ENCODE measurements at places on chromosomes 7 and 10.
A peak's percentile ranks its signal among the peaks of the same experiment; 100 is the strongest.

DNA sequence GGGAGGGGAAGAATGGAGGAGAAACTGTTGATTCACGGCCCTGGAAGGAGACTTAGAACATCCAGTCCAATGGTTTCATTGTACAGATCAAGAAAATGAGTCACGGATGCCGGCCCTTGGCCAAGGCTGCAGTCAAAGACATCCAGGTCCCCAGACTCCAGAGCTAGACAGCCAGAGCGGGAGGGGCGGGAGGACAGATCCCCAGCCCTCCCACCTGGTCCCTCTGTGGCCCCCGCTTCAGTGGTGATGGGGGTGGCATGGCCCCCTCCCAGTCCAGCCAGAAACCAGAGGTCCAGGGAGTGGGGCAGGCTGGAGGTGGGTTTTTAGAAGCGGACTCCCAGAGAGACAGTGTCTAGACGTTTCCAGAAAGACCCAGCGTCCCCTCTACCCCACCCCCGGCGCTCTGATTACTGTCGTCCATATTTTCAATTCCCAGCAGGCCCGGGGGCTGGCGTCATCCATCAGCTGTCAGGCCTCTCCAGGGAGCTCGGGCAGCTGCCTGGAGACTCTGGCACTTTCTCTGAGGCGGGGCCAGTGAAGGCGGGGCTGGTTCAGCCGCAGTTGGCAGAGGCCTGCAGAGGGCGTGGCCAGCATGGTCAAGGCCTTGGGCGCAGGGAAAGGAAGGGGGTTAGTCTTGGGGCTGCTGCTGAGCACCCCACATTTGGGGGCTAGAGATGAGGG, 8.0 kb upstream of the HSPB1 start:
- no peak for DNase-seq

- DNase-seq, result no peak
Measured at GRCh38 chr7:117110480-117111315, 157.4 kb downstream of the ST7 start.

GRCh38 chr10:104487794-104488438, 134.3 kb downstream of the CFAP58 start:
- no peak for DNase-seq

DNA sequence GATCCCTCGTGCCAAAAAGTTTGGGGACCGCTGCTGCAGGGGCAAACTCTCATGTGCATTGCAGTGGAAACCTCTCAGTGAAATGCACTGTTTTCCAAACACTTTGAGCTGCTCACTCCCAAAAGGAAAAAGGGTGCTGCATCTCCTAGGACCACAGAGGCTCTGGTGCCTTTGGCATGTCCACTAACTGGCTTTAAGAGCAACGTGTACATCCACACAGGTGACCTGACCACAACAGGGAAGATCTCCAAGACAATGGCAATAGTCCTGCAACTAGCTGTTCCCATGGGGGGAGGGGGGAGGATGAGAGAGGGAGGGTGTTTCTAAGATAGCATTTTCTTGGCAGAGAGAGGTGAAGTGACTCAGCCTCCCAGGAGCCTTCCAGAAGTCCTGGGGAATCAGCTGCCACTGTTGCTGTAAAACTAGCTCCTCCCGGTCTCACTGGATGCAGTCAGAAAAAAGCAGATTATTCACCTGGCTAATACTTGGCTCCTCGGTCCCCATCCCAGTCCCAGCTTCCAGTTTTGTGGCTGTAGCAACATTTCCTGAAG, 181.7 kb downstream of the HECW1 start:
- no peak for DNase-seq

DNA sequence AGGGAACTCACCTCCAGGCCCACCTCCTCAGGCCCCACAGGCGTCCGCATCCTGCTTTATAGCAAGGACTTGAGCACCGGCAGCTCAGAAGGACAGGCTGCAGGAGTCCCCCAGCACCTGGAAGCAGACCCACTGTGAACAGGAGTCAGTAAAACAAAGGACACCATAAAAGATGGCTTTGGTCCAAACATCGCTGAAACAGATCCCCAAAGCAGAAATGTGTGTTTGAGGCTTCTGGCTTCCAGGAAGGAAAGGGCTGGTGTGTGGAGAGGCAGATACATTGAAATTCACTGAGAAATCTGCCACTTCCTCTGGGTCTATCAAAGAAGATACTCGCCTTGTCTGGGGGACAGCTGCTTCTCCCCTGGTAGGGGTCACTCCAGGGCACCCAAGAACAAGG, 286.2 kb downstream of the PLXNA4 start:
- DNase-seq, result no peak

GRCh38 chr10:72275351-72276012, 1.8 kb downstream of the DDIT4 start:
- DNase-seq, result no peak

GRCh38 chr10:44016589-44017482, 368.1 kb downstream of the CXCL12 start:
- DNase-seq, result no peak

GRCh38 chr7:134444961-134445315, 14.0 kb downstream of the AKR1B1 start:
- no peak for DNase-seq

DNA sequence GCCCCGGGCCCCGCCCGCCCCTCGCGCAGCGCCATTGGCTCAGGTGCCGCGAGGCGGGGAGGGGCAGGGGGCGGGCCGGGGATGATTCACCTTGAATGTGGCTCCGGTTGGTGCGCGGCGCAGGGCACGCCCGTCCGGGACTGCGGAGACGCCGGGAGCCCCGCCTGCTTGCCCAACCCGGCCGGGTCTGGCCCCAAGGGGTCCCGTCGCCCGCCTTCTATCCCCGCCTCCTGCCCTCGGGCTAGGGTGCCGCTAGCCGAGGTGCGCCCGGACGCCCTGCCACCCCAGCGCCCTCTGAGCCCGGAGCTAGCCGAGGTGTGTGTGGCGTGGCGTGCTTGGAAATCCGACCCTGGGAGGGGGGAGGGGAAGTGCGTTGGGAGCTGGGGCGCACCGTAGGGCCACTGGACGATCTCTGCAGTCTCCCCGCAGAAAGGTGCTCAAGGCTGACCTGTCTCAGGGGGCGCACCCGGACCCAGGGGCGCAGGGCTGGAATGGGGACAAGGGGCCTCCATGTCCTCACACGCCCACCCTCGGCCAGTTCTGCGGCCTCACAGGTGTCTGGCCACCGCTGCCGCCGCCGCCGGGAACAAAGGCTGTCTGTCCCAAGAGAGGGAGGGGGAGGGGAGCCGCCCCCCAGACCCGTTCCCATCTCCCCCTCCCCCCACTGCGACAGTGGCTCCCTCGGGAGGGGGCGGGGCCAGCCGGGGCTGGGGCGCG, 168.9 kb downstream of the NRF1 start:
- no peak for DNase-seq

DNA sequence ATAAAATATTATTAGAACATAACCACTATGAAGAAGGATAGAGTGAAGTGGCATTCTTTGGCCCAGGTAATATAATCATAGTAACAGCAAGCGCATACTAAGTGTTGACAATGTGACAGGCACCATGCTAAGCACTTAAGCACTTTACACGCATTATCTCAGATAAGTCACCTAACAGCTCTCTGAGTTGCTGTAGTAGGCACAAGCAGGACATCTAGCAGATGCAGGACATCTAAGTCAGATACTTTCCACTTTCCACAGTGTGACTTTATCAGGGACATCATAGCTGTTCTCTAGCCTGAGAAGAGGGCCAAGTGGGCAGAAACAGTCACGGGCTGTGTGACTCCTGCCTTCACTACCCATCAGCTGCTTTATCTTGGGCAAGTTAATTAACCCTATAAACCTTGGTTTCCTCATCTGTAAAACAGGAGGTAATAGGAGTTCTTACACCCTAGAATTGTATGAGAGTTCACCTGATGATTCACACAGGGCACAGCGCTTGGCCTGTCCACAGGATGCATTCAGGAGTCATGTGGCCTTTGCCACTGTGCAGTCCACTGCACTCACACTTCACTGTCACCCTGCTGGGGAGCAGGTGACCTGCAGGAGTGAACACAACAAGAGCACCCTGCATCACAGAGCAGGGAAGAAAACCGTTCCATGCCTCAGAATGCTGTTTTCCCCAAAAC, 12.5 kb downstream of the LIPA start:
- DNase-seq, result no peak

DNA sequence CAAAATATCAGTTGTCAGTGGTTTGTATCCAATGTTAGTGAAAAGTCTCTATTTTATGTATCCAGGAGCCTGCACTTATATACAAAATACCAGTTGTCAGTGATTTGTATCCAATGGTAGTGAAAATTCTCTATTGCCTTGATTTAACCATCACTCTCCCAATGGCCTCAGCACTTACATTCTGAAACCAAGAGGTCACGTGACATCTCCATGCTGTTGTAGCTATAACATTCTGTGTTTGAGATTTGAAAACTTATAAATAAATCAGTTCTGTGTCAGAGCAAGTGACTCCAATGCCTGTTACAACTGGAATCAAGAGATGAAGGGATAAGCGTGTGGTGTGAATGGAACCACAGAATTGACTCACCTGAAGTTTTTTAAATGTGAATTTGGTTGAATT, 30.6 kb upstream of the GATA3 start:
- no peak for DNase-seq

- DNase-seq, result no peak
Measured at GRCh38 chr10:109835257-109835656, 88.1 kb downstream of the XPNPEP1 start.

- DNase-seq, result no peak
Measured at GRCh38 chr10:3111621-3112163, 44.3 kb downstream of the PFKP start.

GRCh38 chr7:102313997-102314780, 27.5 kb downstream of the SH2B2 start:
- no peak for DNase-seq

GRCh38 chr7:138898255-138898654, 82.9 kb downstream of the KIAA1549 start:
- no peak for DNase-seq

GRCh38 chr7:22356701-22357310, at the start of gene RAPGEF5:
TSS of gene RAPGEF5 (minus strand) at chr7:22357154. CDS start at chr7:22357060, 94 bp downstream.
- DNase-seq, result no peak

GRCh38 chr7:41641665-41642014, 61.2 kb downstream of the INHBA start:
- DNase-seq, result no peak

DNA sequence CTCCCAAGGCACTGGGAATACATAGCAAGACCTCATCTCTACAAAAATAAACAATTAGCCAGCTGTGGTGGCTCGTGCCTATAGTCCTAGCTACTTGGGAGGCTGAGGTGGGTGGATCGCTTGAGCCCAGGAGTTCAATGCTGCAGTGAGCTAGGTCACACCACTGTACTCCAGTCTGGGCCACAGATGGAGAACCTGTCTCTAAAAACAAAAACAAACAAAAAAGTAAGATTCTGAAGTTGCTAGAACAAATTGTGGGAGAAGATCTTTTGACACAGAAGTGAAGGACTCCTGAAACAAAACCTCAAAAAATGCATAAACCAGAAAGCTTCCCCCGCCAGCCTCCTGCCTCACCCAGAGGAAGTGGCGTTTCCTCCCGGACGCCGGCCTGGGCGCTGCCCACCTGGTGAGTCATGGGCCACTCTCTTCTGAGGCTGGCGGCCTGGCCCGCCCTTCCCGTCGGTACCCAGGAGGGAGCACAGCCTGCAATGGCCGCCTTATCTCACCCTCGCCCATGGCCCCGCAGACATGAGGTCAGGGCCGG, 25.4 kb upstream of the ELN start:
- DNase-seq, result no peak

GRCh38 chr10:76175533-76176165, 744.2 kb downstream of the LRMDA start:
- DNase-seq, result no peak

GRCh38 chr10:69789164-69789576, 12.5 kb upstream of the COL13A1 start:
- DNase-seq, result no peak

DNA sequence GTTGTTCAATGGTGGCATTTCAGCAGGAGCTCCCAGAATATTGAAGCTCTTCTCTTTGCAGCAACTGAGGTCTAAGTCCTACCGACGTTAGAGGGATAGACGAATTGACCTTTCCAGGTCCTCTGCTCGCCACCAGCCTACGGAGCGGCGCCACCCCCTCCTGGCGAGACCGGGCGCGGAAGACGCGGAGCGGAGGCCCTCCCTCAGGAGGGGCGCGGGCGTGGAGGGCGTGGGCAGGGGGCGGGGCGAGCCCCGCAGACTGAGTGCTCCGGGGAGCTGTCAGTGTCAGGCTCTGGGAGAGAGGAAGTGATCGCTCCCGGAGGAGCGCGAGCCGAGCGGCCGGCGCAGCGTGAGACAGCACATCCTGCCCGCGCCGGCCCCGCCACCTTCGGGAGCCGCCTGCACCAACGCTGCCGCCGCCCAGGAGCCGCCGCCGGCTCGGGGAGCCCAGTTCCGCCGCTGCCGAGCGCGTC, at the start of gene DYNC1I1:
Gene DYNC1I1, plus strand, starts transcription at position 257 of the 473 bp plus-strand sequence. CDS start 32,176 bp downstream, outside the sequence.
- no peak for DNase-seq

DNA sequence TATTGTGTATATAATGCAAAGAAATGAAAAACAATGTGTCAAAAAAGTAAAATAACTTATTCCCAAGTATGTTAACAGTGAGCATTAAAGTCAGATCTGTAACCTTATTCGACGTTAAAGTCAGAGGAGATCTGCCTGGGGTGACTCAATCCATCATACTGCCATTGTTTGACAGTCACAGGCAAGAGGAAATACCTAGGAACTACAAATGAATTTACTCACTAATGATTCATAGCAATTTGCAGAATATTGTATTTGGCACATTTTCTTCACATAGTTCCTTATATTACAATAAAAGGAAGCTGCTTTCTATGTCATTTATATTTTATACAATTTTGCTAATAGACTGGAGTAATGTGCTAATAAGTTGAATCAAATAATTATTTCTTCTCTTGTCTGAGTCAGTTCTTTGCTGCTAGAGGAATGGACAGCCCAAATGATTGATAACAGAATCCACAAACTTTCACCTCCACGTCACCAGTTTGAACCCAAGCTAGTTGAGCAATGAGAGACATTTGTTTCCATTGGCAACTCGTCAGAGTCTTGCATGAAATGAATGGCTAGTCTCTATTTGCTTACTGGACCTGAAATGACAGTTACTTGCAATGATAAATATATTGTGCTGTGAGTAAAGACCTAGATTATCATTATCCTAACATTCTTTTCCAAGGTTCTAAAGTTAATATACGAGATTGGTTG, 48.5 kb upstream of the TMEM106B start:
- no peak for DNase-seq

DNA sequence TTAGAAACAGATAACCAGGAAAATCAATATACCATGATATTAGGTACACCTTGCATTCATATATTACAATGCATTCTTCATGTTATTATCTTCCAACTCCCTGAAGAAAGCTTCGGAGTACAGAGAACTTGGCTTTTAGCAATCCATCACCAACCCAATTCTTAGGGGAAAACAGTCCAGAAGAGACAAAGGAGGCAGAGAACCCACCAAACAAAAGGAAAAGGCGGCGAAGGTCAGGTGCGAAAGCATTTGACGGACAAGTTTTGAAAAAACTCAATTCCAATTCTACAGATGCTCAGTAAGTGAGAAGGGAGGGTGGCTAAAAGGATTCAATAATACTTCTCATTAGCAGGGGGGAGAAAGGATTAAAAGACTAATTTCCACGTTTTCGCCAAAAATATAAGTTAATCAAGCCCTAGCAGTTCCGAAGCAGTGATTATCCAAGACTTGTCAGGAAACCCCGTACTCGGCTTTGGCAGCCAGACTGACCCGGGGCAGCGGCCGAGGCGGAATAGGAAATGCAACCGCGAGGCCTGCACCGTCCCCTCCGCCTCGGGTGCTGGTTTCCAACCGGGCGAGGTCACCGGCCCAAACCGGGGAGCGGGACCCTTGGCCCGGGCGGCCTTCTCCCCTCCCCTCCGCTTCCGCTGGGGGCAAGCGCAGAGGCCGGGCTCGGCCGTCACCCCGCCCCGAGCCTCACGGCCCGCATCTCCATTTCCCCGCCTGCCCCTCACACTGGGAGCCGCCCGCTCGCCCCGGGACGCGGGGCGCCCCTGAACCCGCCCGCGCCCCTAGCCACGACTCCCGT, 747 bp downstream of the GDI2 start:
- DNase-seq, result no peak

GRCh38 chr10:29895456-29895855, 163.9 kb downstream of the JCAD start:
- peak; percentile 41 for DNase-seq
